ENCODE measurements at places on chromosomes 1 and 21.

- no peak for DNase-seq
Measured at GRCh38 chr1:215001419-215002021, 81.0 kb upstream of the KCNK2 start.

DNA sequence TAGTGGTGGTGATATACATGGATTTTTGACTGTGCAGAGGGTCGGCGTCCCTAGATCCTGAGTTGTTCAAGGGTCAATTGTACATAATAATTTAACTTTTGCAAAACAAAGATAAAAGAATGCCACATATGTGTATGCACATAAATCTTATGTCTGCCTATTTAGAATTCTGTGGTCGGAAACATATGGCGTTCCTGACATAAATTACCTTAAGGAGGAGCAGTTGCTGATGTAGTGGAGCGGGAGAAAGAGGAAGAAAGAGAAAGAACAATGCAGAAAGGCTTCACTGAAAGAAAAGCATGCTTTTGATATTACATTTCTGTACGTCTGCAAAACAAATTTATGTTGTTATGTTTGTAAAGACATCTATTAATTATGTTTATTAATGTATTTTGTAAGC lies 40.0 kb downstream of the S1PR1 start:
- no peak for DNase-seq

- no peak for DNase-seq
Measured at GRCh38 chr1:237542525-237543418, 347.9 kb downstream of the ZP4 start.

DNA sequence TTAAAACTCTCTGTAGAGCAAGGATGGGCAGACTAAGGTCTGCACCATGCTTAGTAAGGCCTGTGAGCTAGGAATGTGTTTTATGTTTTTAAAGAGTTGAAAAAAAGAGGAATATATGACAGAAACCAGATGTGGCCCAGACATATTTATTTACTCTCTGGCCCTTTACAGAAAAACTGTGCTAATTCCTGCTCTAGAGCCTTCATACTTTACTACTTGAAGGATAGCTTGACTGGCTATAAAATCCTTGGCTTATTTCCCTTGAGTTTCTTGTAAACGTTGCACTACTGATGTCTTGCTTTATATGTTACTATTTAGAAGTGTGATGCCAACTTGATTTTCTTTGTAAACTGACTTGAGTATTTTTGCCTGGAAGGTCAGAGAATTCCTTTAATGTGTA lies 33.5 kb downstream of the CTBS start:
- DNase-seq, result no peak

GRCh38 chr1:180620581-180620980 lies 11.2 kb upstream of the XPR1 start:
- no peak for DNase-seq

DNA sequence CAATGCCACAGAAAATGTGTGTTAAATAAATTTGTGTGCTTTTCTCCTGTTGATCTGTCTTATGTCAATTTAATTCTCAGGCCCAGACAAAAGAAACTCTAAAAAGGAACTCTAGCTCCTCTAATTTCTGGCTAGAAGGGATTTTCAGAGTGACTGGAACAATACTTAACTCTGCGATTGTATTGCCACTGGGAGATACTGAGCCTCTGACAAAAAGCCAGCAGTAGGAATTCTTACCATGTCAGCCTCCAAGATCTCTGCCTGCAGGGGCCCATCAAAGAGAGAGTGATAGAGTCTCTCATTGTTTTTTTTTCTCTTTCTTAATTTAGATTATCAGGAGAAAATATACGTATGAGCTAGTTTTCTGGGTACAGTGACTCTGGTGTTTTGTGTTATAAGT lies 1165.7 kb downstream of the BRINP3 start:
- DNase-seq, result no peak

DNA sequence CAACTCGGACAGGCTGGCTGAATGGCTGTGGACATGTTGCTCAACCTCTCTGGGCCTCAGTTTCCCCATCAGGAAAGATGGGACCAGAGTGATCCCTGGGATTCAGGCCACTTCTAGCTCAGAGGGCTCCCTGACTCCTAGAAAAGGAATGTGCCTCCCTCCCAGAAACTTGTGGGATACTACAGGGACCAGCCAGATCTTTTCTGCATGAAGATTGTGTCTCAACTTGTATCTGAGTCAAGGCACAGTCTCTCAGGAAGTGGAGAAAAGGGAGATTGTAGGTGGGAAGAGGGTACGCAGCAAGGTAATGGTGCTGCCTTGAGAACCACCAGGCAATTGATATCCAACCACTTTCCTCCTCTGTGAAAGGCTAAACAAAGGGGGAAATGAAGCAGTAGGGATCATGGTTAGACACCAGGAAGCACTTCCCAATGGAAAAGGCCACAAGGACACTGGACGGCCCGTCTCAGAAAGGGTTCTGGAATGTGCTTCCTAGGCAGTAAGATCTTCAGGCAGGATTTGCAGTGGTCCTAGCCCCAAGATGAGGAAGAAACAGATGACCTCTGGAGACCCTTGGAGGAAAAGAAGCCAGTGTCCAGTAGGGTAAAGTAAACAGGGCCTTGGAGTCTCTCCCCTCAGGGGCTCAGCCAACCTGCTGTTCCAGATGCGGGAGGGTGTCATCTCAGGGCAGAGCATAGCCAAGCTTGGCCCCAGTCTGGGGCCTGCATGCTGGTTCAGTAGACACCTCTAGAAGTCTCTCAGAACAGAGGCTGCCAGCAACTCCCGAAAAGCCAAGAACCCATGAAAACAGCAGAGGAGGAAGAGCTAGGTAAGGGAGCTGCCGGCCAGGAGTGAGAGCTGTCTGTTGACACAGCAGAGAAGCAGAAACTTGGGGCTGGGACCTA lies 16.8 kb downstream of the IFFO2 start:
- DNase-seq, result no peak

GRCh38 chr1:116178837-116179236 lies 67.6 kb downstream of the MAB21L3 start:
- no peak for DNase-seq
